ENCODE measurements at places on chromosomes 5 and 9. TPM values are rescaled to one million over a fixed set of nuclear protein-coding genes. Genes with fewer than 3 reads are reported as not detected.

PCDHB12 gene
- total RNA-seq = 10.7 TPM

LRRC19 gene
- total RNA-seq = not detected

ADCY2 gene
- total RNA-seq = 25.4 TPM

FOXD4 gene
- total RNA-seq = 0.99 TPM

Data from spinal cord (tissue), 10 donors.